Stimulated activated CD4-positive, alpha-beta T cell treated with anti-CD3 and anti-CD28 coated beads, Interleukin-1b, Interleukin-23, amount 100 ng/mL, for 48 hours (primary cell): ENCODE measurements at places on chromosomes 3 and 15.

DNA sequence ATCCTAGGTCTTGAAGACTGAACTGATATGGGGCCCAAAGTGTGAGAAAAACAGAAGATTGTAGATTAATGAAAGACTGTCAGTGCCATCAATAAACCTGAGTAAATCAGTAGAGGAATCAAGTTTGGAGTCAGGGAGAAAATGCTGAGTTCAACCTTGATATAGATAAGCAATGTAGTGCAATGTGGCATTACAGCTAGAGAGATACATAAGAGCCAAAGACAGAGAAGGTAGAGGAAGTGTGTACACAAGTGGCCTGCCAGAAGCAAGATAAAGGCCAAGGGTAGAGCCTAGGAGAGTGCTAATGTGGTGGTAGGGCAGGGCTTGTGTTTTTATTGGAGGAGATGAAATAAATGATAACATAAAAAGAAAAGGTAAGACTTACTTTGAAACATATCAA lies 26.0 kb upstream of the EID1 start:
- no peak for DNase-seq

GRCh38 chr15:99578809-99579208 lies 13.0 kb downstream of the MEF2A start:
- no peak for DNase-seq

DNA sequence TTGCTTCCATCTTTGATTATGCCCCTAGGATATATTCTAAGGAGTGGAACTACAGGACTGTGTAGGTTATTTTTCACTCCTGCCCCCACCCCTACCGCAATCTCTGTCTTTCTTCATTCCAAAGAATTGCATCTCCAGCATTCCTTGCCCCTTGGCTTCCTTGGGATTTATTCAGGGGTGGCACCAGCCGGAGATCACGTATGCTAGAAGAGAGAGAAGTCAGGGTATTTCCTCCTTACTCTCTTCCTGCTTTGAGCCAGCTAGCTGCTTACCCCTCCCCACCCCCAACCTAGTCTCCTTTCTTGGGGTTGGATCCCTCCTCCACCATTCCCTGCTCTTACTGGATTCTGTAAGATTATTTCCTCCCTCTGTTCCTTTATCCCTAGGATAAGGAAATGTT lies 35.0 kb upstream of the DENND4A start:
- DNase-seq: no peak

- DNase-seq: no peak
Measured at GRCh38 chr3:53617893-53618523, 123.6 kb downstream of the CACNA1D start.

- no peak for DNase-seq
Measured at GRCh38 chr3:101954936-101955335, 105.6 kb downstream of the NFKBIZ start.

DNA sequence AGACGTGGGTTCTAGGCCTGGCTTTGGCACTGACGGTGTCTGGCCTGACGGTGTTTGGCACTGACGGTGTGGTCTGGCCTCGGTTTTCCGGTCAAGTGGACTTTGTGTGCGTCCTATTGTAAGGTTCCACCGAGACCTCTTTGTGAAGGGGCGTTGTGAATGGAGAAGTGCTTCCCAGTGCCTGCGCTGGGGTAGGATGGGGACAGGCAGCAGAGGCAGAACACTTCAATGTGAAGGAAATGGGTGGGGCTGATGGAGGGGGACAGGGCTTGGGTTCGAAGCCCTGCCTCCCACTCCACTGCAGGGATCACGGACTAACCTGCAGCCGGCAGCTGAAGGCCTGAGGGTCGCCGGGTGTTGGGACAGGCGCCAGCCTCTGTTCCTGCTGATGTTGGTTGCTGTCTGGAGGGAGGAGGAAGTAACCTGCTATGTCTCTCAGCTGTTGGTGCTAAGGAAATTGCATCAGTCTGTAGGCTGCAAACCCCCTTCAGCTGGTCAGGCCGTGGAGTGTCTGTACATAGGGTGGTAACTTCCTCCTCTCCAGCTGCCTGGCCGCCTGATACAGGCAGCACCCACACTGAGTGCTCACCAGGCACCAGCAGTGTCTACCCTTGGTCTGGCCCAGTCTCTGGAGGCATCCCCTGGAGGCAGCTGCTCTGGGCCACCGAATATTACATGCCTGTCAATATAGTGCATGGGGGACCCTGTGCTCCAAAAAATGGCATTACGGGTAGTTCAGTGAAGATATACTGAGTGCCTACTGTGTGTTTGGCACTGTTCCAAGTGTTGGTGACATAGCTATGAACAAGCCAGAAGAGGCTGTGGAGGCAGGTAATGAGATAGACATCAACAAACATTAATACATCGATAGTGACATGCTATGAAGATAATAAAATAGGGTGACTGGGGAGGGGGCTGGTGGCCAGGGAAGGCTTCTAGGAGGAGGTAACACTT lies 1.1 kb downstream of the TM6SF1 start:
- no peak for DNase-seq

DNA sequence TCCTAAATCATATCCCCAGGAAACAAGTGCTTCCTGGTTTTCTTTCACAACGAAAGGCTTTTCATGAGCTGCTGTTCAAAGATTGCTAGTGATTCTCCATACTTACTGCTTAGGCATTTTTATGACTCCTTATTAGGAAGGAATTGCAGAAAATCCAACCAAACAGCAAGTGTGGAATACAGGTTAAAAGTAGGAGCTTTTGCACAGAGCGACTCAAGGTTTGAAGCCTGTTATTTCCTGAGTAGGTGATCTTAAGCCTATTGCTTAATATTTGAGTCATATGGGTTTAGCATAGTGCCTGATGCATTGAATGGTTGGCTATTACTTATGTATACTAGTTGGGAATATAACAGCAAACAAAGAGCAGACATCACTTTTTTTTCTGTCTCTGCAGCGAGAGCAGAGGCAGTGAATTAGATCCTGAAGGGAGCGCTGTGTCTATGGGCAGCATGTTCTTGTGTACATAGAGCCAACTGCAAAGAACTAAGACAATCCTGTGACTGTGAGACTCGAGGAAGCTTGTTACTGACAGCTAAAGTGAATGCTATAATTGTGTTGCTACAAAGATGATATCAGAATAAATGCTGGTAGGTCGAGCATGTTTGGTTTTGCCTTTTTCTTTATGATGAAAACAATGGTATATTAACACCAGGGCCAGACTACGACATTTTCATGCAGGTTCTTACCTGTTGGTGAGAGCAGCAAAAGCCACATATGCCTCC lies 6.3 kb downstream of the TM4SF1 start:
- no peak for DNase-seq

GRCh38 chr3:156535162-156535627 lies 19.7 kb downstream of the SSR3 start:
- DNase-seq: peak; percentile 29

DNA sequence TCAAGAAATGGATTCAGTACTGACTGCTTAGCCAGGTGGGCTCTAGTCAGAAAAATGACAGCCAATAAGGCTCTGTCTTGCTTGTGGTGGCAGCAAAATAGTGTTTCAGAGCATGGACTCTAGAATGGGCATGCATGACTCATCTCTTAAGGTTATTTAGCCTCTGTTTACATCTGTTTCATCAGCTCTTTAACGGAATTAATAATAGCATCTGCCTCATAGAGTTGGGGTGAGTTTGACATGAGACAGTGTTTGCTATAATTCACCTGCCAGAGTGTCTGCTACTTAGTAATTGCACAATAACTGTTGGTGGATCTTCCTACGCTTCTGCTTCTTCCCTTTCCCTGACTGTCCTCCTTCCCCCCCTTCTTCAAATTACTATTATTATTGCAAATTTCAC lies 350.4 kb upstream of the SEMA6D start:
- no peak for DNase-seq

DNA sequence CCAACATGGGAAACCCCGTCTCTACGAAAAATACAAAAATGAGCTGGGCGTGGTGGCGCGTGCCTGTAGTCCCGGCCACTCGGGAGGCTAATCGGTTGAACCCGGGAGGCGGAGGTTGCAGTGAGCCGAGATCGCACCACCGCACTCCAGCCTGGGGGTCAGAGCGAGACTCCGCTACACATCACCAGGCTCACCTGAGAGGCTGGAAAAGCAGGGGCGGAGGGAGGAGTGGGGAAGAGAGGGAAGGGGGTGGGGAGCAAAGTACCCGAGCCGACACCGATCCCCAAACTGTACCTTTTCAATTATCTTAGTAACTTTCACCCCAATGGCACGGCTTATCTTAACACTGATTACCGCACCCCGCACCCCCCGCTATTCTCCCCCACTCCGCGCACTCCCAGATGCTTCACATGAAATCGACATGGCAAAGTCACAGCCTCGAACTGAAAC lies 46.4 kb upstream of the SYNM start:
- no peak for DNase-seq

GRCh38 chr3:557972-558371 lies 361.4 kb downstream of the CHL1 start:
- DNase-seq: no peak

GRCh38 chr3:137110392-137110996 lies 152.7 kb downstream of the IL20RB start:
- DNase-seq: no peak

DNA sequence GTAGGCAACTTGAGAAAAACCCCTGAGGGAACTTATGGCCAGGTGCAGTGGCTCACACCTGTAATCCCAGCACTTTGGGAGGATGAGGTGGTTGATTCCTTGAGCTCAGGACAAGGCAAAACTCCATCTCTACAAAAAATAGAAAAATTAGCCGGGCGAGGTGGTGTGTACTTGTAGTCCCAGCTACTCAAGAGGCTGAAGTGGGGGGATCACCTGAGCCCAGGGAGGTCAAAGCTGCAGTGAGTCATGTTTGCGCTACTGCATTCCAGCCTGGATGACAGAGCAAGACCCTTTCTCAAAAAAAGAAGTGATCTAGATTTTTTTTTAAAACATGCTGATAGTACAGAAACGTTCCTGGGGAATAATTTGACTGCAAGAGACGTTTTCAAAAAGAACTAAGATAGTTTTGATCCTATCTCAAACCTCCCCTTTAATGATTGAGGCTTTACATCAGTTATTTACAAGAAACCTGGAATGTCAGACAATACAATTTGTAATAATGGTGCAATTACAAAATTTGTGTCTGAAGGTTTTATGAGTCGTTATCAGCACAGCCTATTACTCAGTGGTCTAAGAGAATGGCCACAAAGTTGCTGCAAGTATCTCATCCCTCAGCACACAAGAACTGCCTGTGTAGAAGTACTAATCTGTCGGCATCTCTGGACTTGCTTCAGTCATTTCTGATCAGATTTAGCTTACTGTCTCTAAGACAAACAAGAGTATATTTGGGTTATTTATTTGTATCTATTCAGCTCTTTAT lies 32.2 kb upstream of the KLHL25 start:
- no peak for DNase-seq

DNA sequence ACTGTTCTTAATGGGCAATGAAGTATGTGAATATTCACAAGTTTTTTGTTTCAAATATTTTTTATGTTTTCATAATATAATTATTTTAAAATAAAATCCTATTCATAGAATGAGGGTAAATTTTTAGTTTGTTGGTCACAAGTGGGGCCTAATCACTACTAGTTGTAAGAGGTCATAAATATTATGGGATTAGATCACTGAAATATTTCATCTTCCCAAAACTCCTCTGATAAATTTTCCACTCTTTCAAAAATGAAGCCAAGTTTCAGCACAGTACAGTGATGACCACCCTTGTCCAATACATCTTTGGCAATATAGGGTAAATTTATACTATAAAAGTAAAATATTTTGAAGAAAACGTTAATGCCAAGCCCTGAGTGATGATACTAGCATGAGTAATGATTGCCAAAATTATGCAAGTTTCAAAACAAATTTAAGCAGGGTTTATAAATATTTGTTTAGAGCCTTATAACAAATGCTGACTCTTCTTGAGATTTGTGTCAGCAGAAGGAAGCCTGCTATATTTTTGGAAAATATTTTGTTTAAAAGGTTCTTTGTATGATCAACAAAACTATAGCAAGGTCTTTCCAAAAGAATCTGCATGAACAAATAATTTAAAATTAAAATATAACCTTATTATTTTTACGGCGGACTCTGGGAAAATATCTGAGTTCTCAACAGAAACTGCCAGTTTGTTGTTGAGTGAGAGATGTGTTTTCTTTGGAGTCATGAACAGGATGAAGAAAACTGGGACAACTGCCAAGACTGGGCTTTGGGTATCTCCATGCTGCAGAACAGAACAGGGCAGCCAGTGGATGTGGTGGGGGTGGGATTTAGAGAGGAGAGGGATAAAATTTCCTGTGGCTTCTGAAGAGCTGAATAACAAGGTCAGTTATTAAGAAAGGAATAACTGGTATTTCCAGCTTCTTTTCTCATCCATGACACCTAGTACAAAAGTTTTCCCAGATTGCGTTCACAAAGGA lies 17.9 kb upstream of the TM4SF1 start:
- DNase-seq: no peak

- no peak for DNase-seq
Measured at GRCh38 chr3:100093831-100094230, 20.5 kb downstream of the FILIP1L start.

GRCh38 chr15:101354891-101355623 lies 60.0 kb upstream of the SNRPA1 start:
- DNase-seq: no peak

DNA sequence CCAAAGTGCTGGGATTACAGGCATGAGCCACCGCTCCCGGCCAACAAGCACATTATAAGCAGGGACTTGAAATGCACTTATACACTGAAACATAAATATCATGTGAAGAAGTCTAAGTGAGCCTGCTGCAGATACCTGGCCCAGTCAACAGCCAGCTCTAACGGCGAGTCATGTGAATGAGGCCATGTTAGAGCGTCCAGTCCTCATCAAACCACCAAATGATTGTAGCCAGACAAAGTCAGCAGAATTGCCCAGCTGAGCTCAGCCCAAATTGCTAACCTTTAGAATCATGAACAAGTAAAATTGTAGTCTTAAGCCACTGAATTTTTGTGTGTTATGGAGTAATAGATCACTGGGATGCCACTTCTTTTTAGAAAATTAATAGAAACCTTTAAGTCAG lies 37.8 kb upstream of the UACA start:
- no peak for DNase-seq

DNA sequence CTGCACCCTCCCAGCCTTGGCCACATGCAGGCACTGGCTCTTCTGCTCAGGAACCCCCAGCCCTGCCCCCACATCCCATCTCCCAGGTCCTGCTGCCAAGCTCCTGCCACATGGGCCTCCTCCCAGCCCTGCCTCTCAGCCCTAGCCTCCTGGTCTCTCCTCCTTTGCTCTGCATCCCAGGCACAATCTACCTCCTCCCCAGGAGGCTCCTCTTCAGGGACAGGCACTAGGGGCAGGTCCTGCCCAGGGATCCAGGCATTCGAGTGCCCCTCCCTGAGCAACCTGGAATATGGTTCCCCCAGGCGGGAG lies 12.4 kb downstream of the DNAJB8 start:
- no peak for DNase-seq
